ENCODE measurements at places on chromosomes 12 and 14. TPM values are rescaled to one million over a fixed set of nuclear protein-coding genes. Genes with fewer than 3 reads are reported as not detected.

DNA sequence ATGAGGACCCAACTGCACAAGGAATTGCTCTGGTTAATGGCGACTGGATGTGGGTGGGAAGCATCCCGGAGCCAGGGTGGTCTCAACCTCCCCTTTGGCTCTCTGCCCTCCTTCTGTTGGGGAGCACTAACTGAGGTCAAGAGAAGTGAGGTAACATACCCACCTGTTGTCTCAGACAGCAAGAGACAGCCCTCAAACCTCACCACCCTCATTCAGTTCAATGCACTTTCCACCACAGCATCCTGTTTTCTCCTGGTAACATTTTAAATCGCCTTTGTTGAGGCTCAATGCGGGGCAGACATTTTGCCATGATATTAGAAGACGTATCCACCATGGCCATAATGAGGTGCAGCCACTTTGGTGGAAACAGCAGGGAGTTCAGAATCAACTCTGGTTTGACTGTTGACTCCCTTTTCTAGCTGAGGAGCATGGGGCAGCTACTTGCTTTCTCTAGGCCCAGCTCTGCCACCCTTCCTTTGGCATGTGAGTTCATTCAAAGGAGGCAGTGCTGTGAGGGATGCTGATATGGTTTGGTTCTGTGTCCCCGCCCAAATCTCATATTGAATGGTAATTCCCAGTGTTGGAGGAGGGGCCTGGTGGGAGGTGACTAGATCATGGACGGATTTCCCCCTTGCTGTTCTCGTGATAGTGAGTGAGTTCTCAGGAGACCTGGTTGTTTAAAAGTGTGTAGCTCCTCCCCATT is 338.6 kb downstream of the PCNX1 start:
- H3K27ac ChIP-seq: no peak overlapping the region
- no peak for DNase-seq
- no peak overlapping the region for H3K4me3 ChIP-seq
- H3K36me3 ChIP-seq: no peaks in the 10 kb centered on the region
- H3K27me3 ChIP-seq: no peaks in the 10 kb centered on the region

GRCh38 chr12:133130808-133131128 is 341 bp downstream of the ZNF10 start:
- peak overlapping the region; percentile 81 for H3K4me3 ChIP-seq
- H3K27ac ChIP-seq: peak overlapping the region; percentile 95
- DNase-seq: peak; percentile 66
- no peaks in the 10 kb centered on the region for H3K36me3 ChIP-seq
- H3K4me1 ChIP-seq: peaks cover 3% of the 10 kb centered on the region

- no peak overlapping the region for H3K4me3 ChIP-seq
- no peaks in the 10 kb centered on the region for H3K36me3 ChIP-seq
- H3K4me1 ChIP-seq: no peaks in the 10 kb centered on the region
- H3K27me3 ChIP-seq: no peaks in the 10 kb centered on the region
- no peak overlapping the region for H3K27ac ChIP-seq
- DNase-seq: no peak
Measured at GRCh38 chr12:30136696-30137095, 353.0 kb upstream of the TMTC1 start.

GRCh38 chr14:97723351-97723750 is 926.2 kb downstream of the VRK1 start:
- H3K4me1 ChIP-seq: no peaks in the 10 kb centered on the region
- H3K36me3 ChIP-seq: no peaks in the 10 kb centered on the region
- H3K27me3 ChIP-seq: no peaks in the 10 kb centered on the region
- H3K4me3 ChIP-seq: no peak overlapping the region

Gene ASCL1
- total RNA-seq: 0.71 TPM

- no peaks in the 10 kb centered on the region for H3K27me3 ChIP-seq
- DNase-seq: no peak
- H3K4me1 ChIP-seq: peaks cover 7% of the 10 kb centered on the region
- H3K4me3 ChIP-seq: no peak overlapping the region
Measured at GRCh38 chr12:3035815-3036702, 41.1 kb upstream of the TSPAN9 start.

Gene IFNG-AS1
- total RNA-seq: 0.25 TPM

Gene CCDC196
- total RNA-seq: 15.7 TPM

DNA sequence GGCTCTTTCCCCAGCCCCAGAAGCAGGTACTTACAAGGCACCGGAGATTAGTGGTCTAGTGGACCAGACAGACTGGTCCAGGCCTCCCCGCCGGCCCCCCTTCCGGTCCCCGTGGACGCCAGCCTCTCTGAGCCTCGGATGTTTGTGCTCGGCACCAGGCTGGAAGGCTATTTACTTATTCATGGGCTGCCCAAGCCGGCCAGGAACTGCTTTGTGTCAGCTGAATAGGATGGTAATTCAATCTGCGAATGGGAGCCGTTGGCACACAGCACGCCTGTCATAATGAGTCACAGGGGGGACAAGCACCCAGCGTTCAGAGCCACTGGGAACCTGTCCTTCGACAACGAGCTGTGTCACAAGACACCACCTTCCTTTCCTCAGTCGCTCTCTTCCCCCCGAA is 82.3 kb downstream of the RIMBP2 start:
- H3K36me3 ChIP-seq: no peaks in the 10 kb centered on the region
- no peak overlapping the region for H3K27ac ChIP-seq
- H3K27me3 ChIP-seq: no peaks in the 10 kb centered on the region
- H3K4me3 ChIP-seq: no peak overlapping the region
- DNase-seq: no peak

- H3K27ac ChIP-seq: peak overlapping the region; percentile 29
- no peaks in the 10 kb centered on the region for H3K36me3 ChIP-seq
- no peaks in the 10 kb centered on the region for H3K27me3 ChIP-seq
- DNase-seq: peak; percentile 59
- peak overlapping the region; percentile 48 for H3K4me3 ChIP-seq
Measured at GRCh38 chr14:60636879-60637478, 12.3 kb downstream of the SIX1 start.

- no peaks in the 10 kb centered on the region for H3K4me1 ChIP-seq
- DNase-seq: no peak
- H3K4me3 ChIP-seq: no peak overlapping the region
- H3K27me3 ChIP-seq: no peaks in the 10 kb centered on the region
- H3K36me3 ChIP-seq: no peaks in the 10 kb centered on the region
Measured at GRCh38 chr14:106490442-106490841, 964.1 kb downstream of the TMEM121 start.

DNA sequence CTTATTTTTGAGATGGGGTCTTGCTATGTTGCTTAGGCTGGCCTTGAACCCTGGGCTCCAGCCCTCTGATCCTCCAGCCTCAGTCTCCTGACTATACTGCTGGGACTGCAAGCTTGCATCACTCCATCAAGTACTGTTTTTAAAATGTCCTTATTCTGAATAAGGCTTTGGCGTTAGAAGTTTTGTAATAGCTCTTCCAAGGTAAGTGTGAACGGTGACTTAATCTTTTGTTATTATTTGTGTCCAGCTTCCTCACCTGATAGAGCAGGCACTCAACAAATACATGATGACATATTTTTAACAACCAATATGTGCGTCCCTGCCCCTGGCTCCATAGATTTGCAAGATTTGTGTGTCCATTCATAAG is 1.4 kb downstream of the C1RL start:
- peak overlapping the region; percentile 87 for H3K27ac ChIP-seq
- H3K27me3 ChIP-seq: no peaks in the 10 kb centered on the region
- no peak for DNase-seq
